ENCODE measurements at places on chromosomes 7 and 10. TPM values are rescaled to one million over a fixed set of nuclear protein-coding genes. Genes with fewer than 3 reads are reported as not detected.

- no peak for DNase-seq
Observed at GRCh38 chr10:100106865-100107264, 25.2 kb upstream of the CPN1 start.

DNA sequence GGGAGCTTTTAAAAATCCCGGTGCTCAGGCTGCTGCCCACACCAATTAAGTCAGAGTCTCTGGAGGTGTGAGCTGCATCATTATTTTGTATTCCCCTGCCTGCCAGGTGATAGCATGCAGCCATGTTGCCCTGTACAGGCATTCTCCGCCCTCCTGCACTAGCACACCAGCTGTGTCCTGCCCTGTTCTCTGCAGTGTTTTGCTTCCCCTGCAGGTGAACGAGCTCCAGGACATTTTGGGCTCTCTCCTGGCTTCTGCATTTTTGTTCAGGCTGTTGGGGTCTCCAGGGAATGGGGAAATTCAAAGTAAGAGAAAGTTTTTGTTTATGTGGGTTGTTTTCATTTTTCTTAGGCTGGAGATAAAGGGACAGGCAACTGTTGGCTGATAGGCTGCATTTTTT, 271.0 kb upstream of the COBL start:
- no peak for DNase-seq

DNA sequence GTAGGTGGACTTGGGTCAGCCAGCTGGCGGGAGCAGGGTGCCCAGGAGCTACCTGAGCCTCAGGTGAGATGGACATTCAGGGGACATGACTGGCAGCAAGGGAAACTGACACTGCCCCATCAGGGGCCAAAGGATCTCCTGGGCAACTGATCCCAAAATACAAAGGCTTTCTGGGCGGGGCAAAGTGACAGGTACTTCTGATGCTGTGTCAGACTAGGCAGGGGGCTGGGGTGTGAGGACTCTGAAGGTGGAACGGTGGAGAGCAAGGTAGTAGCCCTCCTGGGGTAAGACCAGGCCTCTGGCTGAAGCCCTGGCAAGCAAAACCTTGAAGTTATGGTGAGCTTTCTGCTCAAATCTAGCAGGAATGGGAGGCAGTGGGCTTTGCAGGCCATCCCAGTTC, 4.4 kb downstream of the OPN4 start:
- DNase-seq: no peak

DNA sequence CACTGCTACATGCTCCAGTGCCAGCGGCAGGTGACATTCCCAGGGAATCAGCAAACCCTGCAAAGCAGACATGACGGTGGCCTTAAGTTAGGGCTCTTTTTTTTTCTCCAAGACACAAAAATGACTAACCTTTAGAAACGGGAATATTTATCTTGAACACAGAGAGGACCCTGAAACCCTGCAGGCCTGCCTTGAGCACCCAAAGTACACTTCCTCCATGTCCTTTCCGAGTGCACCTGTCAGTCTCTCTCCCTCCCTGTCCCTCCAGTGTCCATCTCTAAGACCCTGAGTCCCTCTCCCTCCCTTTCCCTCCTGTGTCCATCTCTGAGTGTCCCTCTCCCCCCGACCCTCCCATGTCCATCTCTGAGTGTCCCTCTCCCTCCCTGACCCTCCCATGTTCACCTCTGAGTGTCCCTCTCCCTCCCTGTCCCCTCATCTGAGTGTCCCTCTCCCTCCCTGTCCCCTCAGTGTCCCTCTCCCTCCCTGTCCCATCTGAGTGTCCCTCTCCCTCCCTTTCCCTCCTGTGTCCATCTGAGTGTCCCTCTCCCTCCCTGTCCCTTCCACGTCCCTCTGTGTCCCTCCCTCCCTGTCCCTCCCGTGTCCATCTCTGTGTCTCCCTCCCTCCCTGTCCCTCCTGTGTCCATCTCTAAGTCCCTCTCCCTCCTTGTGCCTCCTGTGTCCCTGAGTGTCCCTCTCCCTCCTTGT, 51.2 kb upstream of the CAMK2B start:
- no peak for DNase-seq

- DNase-seq: no peak
Observed at GRCh38 chr7:75740846-75741497, 2.2 kb upstream of the HIP1 start.

GRCh38 chr7:31835471-31835870, 148.5 kb downstream of the PPP1R17 start:
- DNase-seq: no peak

DNA sequence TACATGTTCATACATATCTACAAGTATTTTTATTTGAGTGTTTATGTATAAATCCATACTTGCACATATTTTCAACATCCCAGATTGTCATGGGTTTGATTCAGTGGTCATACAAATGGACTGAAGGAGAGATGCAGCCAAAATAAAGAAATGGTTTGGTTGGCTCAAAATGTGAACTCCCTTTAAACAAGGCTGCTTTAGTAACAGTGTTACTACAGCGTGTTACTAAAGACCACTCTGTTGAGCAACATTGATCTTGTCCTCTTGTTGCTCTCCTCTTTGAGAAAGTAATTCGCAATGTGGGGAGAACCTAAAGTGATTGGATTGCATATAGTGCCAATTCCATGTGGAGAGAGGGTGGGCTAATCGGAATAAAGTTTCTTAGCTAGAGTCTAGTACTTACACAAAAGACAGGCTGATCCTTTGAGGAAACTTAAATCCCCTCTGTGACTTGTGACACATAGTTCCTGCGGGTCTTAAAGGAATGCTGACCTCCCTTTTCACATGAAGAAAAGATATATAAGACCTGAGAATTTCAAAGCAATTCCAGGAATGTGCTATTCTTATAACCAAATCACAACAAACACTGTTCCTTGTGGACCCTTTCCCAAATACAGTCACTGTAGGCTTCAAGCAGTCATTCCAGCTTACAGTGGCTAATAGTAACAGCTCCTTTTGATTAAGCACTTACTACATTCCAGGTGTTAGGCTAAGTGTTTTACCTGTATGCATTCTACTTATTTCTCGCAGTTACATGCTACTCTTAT, 144.3 kb downstream of the FZD1 start:
- DNase-seq: no peak

GRCh38 chr10:11018432-11018841, 765 bp downstream of the CELF2 start:
- no peak for DNase-seq

- no peak for DNase-seq
Observed at GRCh38 chr7:123054357-123055133, 59.0 kb upstream of the TAS2R16 start.

GRCh38 chr10:9036711-9037204, 982.3 kb downstream of the GATA3 start:
- DNase-seq: no peak

Gene HOXA9
- polyA plus RNA-seq: 0.59 TPM

Gene SUMF2
- polyA plus RNA-seq: 86.2 TPM

Gene AS3MT
- polyA plus RNA-seq: 2.1 TPM

Gene PRLHR
- not detected for polyA plus RNA-seq

Gene MALRD1
- 0.27 TPM for polyA plus RNA-seq
